ENCODE measurements at places on chromosomes 6 and 20.

DNA sequence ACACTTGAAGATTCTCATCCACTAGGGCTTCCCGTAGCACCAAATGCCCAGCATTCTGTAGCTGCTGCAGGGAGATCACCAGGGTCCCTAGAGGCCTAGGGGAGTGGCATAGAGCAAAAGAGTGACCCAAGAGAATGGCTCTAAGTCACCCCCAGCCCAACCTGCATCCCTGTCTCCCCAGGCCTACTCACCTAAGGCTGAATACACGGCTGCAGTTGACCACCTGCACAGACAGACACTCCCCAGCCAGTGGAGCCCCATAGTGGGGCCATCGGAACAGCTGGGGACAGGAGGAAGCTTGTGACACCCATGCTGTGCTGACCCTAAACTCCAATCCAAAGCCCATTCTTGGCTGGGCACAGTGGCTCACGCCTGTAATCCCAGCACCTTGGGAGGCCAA lies 9.5 kb upstream of the SPAG4 start:
- DNase-seq, result no peak

DNA sequence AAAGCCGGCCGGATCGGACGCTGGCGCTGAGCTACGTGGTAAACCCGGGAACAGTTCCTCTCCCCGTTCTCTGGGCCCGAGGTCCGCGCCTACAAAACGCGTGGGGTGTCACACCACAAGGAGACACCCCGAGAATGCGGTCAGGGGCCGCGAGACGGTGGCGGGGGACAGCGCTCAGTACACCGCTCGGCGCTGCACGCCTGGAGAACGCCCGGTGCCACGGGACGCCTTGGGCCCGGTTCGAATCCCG lies 670 bp downstream of the NCOA5 start:
- DNase-seq, result no peak

DNA sequence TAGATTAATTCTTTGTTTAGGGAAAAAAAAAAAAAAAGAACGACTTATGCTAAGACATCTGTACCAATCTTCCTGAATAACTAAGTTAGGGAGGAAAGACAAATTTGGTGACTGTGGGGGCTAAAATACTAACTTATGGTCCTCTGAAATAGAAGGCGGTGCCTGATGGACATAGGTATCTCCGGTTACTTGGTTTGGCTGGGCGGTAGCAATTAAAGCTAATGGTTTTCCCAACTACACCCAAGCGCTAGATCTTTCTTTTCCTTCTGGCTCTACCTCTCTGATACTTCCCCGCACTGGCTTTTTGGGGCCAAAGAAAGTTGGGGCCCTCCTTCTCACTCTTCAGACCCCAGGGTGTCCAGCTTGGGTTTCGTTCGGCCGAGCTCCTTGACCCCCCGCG lies 1.0 kb upstream of the RBM24 start:
- no peak for DNase-seq

DNA sequence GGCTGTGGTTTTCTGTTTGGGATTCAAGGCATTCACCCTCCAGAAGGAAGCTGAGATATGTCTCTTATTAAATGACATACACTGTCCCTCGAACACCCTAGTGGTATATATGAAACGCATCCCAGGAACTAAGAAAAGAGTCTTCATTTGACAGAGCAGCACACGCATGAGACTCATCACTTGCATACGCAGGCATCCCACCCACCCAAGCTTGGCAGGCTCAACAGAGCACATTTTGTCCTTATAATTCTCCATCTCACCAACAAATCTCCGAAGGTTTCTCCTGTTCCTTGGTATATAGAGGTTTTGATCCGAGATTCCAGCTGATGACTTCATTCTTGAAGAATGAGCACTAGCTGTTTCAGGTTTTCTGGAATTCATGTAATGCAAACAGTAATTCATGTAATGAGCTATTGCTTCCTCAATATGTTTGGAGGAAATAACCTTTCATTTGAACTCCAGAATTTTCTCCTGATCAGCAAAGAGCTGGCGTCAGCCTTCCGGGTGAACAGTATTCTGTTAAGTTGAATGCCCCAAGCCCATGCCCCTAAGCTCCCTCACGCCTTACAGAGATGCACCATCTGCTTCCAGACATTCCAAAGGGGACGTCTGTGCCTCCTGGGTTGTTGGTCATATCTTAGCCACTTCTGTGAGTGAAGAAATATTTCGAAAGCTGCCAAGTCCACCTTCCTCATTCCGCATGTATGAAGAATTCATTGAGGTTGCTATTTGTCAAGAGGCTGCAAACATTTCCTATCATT lies 66.0 kb upstream of the CDH4 start:
- DNase-seq, result no peak
